Hematopoietic multipotent progenitor cell treated with erythropoietin and hydrocortisone succinate and interleukin-3 and kit ligand, for 4 days (in vitro differentiated cells): ENCODE measurements at places on chromosomes 13 and 19.
A peak's percentile ranks its signal among the peaks of the same experiment; 100 is the strongest.

GRCh38 chr19:49502866-49503581 is 6.8 kb downstream of the RPS11 start:
- peak; percentile 82 for DNase-seq

GRCh38 chr13:78632996-78633395 is 26.0 kb downstream of the OBI1 start:
- peak; percentile 54 for DNase-seq

DNA sequence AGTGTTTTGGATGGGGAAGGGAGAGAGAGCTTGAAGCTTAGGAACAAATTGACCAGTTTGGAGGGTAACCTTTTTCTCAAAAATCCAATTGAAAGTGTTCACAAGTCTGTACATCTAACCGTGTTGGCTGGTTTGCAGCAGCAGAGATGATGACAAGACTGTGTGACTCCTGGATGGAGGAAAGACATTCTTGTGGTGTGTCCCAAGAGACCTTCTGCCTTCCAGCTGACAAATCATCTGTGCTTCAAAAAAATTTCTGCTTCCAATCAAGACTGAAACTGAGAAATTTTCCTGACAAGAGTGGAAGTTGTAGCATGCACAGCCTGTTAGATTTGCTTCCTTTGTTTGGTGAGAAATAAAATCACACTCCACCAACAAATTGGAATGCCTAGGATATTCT is 56.2 kb downstream of the LACC1 start:
- no peak for DNase-seq

DNA sequence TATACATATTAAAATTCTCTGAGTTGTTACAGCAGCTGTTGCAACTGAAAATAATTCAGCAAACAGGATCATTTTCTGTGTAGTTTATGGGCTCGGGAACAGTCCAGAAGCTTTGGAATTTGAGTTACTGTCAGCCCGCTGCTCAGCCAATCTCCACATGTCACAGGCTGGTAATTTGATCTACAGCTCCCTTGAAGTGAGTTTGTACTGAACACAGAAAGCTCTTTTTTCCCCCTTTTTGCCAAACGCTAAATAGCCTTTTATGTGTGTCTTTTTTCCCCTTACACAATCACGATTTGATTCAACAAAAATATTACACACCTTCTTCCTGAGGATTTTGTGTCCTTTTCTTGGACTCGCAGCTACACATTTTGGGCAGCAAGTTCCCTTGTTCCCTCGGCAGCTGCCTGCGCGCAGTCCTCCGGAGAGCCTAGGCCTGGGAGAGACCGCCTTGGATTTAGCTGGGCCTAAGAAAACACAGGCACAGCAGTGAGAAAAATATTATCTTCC is 371.4 kb downstream of the KCNRG start:
- no peak for DNase-seq

DNA sequence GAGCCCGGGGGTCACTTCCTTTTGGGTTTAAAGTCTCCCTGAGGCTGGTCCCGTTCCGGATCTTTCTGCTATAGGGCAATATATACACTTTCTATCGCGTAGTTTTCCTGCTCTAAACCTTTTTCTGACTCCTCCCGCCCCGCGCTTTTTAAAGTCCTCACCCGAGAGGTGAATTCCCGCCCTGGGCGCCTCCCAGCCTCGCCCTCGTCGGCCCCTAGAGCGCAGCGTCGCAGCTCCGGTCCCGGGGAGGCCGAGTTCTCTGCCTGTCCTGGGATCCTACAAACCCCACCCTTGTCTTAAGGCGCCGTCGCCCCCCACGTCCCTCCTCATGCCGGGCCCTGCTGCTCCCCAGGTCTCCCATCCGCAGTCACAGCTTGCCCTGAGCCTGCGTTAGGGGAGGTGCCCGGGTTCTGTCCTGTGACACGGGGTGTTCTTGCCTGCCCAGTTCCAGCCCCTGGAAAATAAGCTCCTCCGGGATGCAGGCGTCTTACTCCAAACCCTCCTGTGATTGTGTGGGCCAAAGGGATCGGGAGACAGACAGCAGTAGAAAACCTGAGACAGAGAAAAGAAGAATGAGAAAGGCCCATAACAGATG is 491 bp downstream of the ZNF525 start:
- DNase-seq, result peak; percentile 63

DNA sequence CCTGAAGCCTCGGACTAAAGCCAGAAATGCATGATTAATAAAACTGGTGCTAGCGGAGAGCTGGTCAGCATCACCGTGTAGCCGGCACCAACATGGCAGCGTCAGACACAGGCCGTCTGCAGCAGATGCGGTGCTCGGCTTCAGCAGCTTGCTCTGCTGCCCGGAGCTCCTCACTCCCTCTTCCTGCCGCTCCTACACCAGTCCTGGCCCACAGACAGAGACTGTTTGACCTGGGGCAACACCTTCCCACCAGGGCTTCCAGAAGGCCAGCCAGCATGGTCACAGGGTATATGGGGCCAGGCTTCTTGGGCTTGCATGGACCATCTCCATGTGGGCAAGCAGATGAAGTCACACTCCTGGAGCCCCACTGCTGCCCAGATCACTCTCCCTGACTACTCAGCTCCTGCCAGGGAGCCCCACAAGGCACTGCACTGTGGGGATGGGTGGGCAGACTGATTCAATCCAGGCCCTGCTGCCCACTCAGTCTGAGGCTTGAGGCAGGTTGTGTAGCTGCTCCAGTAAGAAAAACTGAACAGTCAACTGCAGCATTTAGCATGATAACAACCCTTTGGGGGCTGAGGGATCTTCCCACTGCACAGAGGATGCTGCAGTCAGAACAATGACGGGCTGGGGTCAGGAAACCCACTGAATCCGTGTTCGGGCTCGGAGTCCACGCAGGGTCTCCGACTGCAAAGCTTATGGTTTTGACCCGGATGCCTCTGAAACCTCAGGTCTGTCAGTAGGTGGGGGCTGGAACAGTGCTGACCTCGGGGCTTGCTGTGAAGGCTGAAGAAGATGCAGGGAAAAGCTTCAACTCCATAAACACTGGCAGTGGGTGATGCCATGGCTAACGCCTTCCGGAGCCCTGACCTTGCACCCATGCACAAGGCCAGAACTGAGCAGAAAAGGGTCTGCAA is 45.6 kb downstream of the CEBPG start:
- no peak for DNase-seq

DNA sequence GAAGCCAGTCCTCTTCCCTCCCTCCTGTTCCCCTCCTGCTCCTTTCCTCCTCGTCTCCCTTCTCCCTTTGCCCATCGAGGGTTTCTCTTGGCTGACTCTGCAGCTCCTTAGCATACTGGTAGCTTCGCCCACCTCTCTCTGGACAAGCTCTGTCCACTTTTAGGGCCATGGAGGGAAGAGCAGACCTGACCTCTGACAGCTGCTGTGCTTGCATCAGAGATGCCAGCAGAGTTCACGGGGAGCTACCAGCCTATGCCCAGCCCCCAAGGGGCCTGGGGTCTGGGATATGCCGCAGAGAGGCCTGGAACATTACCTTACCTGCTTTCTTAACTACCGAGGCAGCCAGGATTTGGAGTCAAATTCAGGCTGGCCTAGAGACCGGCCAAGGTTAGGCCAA is 19.7 kb downstream of the LYL1 start:
- no peak for DNase-seq

DNA sequence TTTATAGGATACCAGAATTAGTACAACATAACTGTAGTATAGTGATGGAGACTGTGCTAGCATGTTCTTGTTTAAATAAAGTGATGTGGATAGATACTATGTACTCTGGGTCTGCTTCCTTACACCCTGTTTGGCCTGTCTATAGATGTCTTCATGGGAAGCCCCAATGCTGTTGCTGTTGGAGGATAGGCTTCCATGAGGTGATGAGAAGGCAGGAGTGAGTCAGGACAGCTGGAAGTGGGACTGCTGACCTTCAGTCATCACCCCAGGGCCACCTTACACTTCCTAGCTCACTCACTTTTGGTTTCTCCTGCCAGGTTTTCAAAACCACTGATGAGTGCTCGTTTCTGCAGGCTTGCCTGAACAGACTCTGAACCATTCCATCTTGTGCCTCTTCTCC is 4.2 kb downstream of the KCTD4 start:
- no peak for DNase-seq

DNA sequence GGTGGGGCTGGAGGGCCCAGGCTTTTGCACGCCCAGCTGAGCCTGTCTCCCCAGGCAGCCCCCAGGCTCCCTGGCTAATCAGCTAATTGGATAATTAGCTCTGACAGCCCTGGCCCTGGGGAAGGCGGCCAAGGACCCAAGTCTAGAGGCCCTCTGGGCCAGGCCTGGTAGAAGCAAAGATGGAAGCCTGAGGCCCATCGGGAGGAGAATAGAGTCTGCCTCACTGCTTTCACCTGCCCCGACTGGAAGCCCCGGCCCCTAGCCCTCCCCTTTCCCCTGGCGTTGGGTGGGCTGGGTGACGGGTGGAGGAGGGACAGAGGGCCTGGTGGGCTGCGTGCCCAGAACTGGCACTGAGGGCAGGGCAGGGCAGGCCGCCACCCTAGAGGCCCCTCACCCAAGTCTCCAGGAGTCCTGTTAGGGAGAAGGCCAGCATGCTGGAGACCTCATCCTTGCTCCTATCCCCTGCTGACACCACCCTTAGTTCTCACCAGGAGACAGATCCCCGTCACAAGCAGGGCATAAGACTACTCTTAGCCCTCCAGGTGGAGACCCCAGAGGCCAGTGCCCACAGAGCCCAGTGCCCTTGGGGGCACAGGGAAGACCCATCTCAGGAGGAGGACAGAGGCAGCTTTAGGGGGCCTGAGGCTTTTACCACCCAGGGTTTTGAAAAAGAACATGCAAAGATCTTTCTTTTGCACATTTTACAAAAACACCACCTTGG is 12.0 kb downstream of the LYL1 start:
- DNase-seq, result no peak

DNA sequence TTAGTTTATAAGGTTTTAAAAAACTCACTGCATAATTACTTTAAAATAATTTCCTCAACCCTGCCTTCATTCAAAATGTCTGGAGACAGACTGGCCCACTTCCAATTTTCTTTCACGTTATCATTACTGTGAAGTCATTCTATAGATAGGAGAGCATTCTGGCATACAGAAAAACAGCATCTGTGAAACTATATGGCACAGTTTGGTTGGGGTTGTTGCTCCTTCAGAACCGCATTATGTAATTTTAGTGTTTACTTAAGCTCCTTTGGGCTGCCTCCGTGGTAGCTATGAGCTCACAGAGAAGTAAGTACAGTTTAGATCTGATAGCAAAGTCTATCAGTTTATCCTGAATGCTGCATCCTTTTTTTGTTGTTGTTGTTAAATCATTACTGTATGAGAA is 104.3 kb downstream of the KCNRG start:
- DNase-seq, result peak; percentile 68

DNA sequence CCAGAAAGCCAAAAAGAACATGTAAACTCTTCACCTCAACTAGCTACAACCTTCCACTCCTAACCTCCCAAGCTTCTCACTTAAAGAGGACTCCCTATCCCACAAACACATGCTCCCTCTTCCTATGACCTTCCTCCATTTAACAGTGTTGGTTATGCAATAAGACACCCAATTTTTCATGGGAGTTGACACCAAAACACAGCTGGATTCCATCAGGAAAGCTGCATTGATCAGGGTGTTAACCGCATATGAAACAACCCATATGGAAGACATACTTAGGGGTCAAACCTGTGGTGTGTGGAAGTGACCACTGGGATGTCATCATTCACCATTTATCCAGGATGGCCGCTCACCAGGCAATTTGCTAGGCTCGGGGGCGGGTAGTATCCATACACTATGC is 21.9 kb downstream of the ZNF473 start:
- no peak for DNase-seq

- DNase-seq, result no peak
Measured at GRCh38 chr13:90552702-90553101, 794.8 kb upstream of the MIR17HG start.

DNA sequence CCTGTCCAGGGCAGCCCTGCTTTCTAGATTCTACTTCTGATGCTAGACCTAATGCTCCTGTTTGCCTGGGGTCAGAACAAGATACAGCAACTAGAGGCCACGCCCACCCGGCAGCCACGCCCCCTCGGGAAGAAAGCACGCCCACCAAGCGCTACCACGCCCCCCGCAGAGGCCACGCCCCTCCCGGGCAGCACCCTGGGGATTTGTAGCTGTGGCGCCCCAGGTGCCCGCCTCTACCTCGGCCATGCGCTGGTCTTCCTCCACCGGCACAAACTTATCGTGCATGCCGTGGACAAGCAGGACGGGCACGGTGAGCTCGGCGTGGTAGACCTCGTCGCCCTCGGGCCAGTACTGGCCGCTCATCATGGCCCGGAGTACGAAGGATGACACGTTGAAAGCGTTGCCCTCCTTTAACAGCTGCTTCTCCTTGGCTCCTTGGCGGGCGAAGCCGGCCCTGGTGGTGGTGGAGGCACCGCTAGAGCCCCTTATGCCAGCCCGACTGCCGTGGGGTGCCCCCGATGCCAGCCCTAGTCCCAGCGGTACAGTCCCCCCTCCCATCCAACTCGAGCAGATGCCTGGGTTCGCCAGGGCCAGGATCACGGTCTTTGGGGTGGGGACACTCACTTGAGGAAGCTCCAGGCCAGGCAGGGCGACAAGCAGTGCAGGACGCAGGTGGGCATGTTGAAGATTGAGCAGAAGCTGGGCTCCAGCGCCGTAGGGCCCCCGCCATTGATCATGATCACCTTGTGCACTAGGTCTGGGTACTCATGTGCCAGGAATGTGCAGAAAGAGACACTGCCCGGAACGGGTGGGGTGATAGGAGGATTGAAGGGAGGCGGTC is 9.0 kb downstream of the ABHD8 start:
- DNase-seq, result peak; percentile 71

DNA sequence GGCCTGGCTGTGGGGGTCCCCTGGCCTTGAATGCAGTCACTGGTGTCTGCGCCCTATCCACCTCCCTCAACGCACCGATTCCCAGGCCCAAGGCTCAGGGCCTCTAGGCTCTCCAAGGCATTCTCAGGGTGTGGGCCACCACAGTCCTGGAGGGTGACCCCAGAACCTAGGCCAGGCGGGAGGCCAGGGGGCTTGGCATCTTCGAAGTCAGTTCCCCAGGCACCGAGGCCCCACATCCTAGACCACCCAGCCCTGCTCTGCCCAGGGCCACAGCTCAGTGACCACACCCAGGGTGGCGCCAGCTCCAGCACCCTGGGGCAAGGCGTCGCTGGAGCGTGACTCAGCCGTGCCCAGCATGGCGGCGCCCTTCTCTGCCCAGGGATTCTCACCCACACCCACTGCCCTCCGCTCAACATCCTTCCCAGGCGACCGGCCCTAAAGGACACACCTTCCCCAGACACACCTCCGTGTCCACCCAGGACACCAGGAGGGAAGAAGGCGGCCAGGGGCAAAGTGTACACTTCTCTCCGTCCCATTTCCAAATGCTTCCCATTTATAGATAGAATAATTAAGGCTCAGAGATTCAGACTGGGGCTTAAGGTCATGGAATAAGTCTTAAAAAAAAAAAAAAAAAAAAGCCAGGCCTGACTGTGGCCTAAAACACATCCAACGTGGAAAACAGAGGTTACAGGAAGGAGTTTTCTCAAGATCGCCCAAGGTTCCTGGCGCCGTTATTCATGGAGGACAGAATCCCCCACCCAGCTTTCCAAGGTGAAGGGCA is 36.4 kb upstream of the NANOS3 start:
- DNase-seq, result peak; percentile 76

- no peak for DNase-seq
Measured at GRCh38 chr13:87120476-87120875, 550.7 kb upstream of the SLITRK5 start.

GRCh38 chr19:33201886-33202545 is 7.9 kb downstream of the LRP3 start:
- DNase-seq, result no peak

- peak; percentile 85 for DNase-seq
Measured at GRCh38 chr19:44587963-44588770, 25.2 kb upstream of the IGSF23 start.

GRCh38 chr19:15442142-15442920 is 7.4 kb downstream of the WIZ start:
- no peak for DNase-seq

GRCh38 chr13:71320452-71320851 is 546.6 kb downstream of the DACH1 start:
- peak; percentile 72 for DNase-seq
